Activated CD4-positive, CD25-positive, alpha-beta regulatory T cell treated with anti-CD3 and anti-CD28 coated beads, Interleukin-2, amount 50 U/mL, for 16 hours (primary cell): ENCODE measurements at places on chromosomes 7 and 10.

- no peak for DNase-seq
Measured at GRCh38 chr10:132132421-132132841, 54.3 kb upstream of the DPYSL4 start.

DNA sequence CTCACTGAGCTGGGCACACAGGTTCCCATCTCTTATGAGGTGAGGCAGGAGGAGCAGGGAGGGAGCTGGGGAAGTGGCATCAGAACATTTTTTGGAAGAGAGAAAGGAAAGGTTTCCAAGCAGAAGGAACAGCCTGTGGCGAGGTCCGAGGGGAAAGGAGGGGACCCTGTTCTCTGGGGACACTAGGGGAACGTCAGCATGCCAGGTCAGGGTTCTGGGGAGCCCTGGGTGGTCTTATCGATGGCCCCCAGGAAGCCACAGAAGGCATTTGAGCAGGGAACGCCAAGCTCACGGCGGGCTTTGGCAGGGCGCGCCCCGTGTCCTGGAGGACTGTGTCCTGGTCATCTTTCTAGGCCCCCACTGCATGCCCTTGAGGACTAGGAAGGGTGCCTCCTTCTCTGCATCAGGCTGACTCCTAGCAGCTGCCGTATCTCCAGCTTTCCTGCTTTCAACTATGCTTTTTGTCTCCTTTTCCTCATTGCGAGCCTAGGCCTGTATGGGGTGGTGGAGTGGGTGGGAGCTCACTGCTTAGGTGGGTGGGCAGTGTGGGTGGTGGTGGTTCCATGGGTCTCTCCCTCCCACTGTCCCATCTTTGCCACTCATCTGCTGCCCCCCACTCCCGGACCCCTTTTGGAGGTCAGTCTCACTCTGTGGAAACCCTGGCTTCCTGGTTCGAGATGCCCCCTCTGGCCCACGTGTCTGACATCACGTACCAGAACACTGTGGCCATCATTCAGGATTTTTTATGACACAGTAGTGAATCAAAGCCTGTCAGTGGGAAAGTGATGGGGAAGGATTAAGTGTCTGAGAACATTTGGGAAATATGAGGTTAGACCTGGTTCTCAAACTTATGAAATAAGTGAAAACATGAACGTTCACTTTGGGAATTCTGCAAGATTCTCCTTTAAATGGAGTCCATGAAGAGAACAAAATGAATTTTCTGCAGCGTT lies 89.1 kb downstream of the CUX1 start:
- DNase-seq = no peak

DNA sequence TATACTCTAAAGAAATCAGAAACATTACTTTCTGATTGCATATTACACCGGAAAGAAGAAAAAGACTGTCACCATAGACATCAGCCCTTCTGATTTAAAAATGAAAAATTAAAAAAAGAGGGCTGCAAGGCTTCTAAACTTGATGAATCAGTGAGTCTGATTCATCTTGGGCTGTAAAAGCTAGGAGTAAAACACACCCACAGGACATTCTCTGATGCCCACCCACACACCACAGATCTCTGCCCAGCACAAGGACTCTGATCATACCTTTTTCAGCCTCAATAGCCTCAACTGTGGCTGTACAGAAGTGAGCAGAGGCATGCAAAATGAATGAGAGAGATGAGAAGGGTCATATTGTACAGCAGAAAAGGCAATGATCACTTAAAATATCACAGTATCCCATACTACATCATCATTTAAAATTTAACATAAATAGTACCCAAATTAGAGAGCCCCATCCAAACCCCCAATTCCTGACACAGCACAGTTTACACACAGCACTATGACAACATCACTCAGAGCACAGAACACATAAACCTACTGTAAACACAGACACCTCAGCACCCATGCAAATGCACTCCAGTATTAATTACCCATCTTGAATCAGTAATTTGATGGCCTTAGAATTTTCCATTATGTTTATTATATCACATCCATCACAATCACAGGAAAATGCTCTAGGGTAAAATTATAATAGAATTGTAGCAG lies 6.4 kb upstream of the MSS51 start:
- DNase-seq = no peak

GRCh38 chr7:136133551-136133950 lies 156.4 kb upstream of the MTPN start:
- DNase-seq = no peak

DNA sequence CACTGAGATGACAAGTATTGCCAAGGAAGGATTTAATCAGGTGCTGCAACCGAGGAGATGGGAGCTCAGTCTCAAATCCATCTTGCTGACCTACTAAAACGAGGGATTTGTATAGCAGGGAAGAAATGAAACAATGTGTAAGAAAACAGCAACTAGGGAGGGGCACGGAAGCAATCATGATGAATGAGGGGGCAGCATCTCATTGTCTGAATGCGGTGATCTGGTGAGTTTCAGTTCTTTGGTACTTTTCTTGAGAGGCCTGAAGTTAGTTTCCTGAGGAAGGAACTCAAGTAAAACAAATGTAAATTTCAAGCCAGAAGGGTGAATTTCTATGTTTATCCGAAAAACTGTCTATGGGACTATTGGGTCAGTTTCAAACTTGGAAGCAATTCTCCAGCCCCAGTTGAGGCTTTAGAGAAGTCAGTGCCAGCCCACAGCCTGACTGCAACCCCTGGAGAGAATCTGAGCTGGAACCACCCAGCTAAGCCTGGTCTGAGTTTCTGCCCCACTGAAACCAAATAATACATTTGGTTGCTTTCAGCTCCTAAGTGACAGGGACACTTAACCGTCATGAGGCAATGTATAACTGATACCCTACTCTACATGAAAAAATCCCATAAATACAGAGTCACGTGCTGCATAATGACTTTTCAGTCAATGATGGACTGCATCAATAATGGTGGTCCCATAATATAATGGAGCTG lies 45.8 kb upstream of the TNS3 start:
- DNase-seq = no peak

DNA sequence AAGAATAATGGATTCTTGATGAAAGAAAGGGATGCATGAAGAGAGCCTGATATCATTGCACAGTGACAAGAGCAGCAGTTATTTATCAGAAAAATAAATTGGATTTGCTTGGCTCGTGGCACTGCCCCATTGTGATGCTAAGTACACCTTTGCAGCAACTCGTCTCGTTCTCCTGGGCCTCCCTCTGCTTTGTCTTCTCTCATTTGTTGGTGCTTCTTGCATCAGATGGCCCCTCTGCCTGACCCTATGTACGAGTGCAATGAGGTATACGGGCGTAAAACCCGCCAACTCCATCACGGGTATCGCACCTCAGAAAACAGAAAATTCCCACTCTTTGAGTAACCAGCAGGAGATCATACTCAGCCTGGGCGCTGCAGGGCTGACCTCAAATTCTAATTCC lies 107.2 kb upstream of the C10orf90 start:
- DNase-seq = no peak
